ENCODE measurements at places on chromosomes 12 and 14.

- DNase-seq: peak; percentile 87
Measured at GRCh38 chr14:105090493-105091053, 25.3 kb upstream of the GPR132 start.

- no peak for DNase-seq
Measured at GRCh38 chr14:55309761-55310365, 38.6 kb downstream of the FBXO34 start.

- DNase-seq: no peak
Measured at GRCh38 chr12:13194401-13195110, 2.0 kb upstream of the EMP1 start.

GRCh38 chr12:109461049-109461845, 15.9 kb downstream of the KCTD10 start:
- no peak for DNase-seq

- peak; percentile 26 for DNase-seq
Measured at GRCh38 chr14:92135269-92135668, 13.5 kb downstream of the CPSF2 start.

- DNase-seq: no peak
Measured at GRCh38 chr12:69404851-69405565, 45.5 kb downstream of the YEATS4 start.

GRCh38 chr14:93829839-93830481, 41.7 kb upstream of the PRIMA1 start:
- DNase-seq: no peak

- no peak for DNase-seq
Measured at GRCh38 chr14:52063052-52063462, 5.8 kb downstream of the NID2 start.

DNA sequence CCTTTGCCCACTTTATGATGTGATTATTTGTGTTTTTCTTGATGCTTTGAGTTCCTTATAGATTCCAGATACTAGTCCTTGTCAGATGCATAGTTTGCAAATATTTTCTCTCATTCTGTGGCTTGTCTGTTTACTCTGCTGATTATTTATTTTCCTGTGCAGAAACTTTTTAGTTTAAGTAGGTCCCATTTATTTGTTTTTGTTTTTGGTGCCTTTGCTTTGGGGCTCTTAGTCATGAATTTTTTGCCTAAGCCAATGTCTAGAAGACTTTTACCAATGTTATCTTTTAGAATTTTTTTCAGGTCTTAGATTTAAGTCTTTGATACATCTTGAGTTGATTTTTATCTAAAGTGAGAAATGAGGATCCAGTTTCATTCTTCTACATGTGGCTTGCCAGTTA, 667.3 kb downstream of the SLC16A7 start:
- no peak for DNase-seq

DNA sequence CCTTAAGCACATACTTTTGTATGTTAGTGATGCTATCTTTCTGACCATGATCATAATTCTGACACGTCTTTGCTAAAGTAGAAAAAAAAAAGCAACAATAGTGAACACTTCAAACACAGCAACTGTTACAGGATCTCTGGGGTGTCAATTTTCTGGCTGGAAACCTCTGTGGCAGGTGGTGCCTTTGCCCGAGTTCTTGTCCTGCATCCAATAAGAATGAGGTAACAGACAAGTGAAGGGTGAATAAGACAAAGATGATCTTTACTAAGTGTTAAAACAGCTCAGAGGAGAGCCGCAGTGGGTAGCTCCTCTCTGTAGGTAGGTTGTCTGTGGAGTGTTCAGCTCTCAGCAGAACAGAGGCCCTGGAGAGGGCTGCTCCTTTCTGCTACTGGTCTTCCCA, 20.9 kb upstream of the PLBD1 start:
- no peak for DNase-seq

Data from NCI-H460 (cell line).